ENCODE measurements at places on chromosomes 2 and 18.
A peak's percentile ranks its signal among the peaks of the same experiment; 100 is the strongest.

GRCh38 chr18:59268721-59269562 lies 4.3 kb downstream of the RAX start:
- no peak for DNase-seq

GRCh38 chr2:10279946-10280463 lies 22.7 kb upstream of the HPCAL1 start:
- DNase-seq, result no peak

DNA sequence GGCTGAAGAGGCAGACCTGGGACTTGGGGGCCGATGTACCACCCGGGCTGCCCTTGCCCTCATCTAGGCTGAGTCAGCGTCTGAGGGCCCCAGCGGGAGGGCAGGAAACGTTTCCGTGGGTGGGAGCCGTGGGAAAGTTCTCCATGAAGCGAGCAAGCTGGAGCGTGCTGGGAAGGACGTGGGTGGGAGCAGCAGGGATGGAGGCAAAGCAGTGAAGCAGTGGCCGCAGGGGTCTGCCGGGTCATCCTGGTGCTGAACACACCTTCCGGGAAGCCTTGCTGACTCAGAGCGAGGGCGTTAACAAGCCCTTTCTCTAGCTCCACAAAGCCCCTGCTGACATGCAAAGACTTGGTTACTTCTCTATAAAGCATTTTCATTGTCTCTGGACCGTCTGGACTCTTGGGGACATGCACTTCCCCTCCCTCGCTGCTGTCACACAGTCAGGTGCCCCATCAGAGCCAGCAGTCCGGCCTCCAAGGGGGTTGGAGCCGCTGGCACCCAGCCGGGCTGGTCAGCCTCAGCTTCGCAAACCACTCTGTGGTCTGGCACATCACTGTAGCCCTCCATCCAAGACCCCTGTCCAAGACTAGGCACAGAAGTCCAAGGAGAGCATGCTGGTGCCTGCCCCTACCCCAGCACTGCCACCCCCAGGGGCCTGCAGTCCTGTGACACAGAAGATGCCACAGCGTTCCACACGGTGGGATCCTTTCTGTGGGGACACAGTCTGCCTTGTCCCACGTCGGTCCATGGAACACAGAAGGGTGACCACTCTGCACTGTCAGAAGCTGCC lies 115.1 kb upstream of the GPC1 start:
- peak; percentile 52 for DNase-seq

GRCh38 chr18:43013486-43013885 lies 102.0 kb downstream of the RIT2 start:
- no peak for DNase-seq

DNA sequence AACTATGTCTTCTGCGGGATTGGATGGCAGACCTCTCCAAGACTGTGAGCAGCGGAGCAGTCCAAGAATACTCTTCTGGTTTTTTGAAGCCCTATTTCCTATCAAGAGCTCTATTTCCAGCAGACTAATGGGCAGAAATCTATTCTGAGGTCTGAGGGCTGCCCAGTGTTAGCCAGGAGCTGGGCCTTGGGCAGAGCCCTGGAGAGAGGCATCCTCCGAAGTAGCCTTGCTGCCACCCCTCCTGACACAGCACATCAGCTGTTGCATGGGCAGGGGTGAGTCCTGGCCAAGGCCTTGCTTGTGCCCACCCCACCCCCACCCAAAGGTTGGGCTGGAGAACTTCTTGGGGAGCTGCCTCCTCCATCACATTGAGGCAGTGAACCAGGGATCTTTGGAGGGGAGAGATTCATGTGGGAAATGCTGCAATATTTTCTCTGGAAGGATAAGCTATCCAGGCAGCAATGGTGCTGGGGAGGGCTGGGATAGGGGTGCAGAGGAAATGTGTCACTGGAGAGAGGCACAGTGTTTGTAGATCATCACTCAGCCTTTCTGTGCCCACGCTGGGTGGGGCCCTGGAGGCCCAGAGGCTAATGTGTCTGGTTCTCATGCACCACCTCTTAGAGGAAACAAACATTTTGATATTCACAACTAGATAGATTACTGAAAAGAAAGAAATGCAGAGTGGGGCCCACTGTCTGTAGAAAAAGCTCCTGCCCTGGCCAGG lies 104.7 kb downstream of the VSNL1 start:
- DNase-seq, result no peak

- no peak for DNase-seq
These were observed 9.7 kb downstream of the TFPI start for GRCh38 chr2:187544371-187545080.

DNA sequence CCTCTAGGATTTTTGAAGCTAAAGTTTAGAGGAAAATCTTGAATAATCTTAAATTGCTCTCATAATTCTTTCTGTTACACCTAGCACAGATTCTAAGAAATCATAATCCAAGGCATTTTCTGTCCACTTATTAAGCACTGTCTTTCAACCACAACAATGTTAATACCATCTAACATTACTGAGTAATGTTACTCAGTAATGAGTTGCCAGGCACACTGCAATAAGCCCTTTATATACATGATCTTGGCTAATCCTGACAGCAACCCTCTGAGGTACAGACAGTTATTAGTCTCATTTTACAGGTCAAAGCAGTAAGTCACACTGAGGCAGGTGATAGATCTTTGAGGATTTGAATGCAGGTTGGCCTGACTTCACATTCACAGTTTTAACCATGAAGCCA lies 291.9 kb downstream of the ALK start:
- no peak for DNase-seq

- no peak for DNase-seq
These were observed 160.1 kb downstream of the TWIST2 start for GRCh38 chr2:239008004-239008403.

GRCh38 chr2:179712825-179713224 lies 148.6 kb downstream of the ZNF385B start:
- no peak for DNase-seq

GRCh38 chr18:9495916-9496705 lies 20.8 kb downstream of the RALBP1 start:
- no peak for DNase-seq

DNA sequence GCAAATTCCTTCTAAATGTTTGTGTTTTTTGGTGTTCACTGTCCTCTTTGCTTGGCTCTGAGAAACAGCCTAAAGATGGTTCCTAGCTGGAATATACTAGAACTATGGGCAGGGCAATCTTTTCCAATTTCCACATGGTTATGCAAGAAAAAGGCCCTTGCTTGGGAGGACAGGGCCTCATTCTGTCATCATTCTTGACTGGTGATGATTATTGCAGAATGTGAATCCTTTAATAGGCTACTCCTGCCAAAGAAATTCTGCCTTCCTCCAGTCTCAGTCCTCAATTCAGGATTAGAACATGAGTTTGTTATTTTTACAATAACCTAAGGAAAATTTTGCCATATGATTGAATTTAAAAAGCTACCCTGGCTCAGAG lies 218.7 kb downstream of the HNMT start:
- DNase-seq, result no peak

DNA sequence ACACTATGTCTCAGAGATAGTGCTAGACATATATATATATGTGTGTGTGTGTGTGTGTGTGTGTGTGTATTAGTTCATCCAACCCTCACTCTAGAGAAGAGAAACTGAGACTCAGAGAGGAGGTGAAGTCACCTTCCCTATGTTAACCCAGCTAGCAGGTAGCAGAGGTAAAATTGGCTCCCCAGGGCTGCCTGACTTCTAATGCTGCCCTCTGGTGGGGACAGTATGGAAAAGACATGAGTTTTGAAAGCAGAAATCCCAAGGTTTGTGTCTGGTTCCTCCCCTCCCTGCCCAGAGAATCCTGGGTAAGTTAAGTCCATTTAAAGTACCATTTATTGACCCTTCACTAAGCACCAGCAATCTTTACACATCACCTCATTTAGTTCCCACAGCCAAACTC lies 137.7 kb downstream of the THNSL2 start:
- no peak for DNase-seq

DNA sequence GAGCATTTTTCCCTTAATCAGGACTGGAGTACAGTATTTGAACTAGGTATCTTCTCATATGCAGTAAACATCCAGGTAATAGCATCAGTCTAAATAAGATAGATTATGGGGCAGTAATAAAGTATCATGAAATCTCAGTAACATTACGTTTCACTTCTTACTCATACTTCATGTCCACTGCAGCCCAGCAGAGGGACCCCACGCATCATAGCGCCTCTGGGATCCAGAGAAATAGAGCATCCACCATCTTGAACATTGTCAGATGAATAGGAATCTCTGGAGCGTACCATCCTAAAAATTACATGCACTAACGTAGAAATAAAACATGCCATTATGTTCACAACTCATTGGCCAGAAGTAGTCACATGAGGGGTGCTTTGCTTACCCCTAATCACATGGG lies 499.0 kb downstream of the CPS1 start:
- DNase-seq, result no peak

DNA sequence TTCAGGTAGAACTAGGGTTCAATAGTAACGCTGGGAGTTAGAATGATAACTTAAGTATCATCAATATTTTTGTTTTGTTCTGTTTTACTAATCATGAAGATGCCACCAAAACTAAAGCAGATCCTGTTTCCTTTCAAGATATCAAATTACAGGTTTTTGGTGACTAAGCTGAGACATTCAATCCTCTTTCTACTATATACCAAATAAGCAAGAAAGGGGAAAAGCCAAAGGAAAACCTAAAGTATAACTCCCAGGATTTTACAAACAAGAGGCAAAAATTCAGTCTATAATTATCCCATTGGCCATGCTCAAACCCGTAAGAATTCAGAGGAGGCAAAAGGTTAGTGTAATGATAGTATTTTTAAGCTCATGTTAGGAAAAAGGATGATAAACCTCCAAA lies 175.2 kb upstream of the CCDC150 start:
- no peak for DNase-seq

DNA sequence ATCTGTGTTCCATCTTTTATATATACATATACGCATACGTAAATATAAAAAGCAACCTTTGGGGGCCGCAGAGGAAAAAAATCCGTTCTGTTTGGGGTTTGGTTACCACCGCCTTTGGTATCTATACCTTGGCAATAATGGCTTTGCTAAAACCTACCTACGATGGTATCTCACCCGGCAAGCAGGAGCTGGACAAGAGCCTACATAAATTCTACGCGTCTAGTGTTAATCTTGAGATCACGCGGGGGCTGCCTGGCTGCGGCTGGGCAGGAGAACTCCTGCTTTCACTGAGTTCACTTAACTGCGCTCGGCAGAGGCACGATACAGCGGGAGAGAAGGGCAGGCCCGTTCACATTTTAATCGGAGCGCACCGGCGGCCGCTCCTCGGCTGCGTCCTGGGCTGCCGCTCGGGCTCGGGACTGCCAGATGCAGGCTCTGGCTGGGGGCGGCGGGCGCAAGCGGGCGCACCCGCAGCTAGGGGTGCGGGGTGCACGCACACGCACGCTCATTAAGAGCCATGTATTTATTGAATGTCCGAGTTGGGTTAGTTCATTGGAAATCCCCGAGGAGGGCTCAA lies 1.7 kb upstream of the POU3F3 start:
- peak; percentile 60 for DNase-seq

DNA sequence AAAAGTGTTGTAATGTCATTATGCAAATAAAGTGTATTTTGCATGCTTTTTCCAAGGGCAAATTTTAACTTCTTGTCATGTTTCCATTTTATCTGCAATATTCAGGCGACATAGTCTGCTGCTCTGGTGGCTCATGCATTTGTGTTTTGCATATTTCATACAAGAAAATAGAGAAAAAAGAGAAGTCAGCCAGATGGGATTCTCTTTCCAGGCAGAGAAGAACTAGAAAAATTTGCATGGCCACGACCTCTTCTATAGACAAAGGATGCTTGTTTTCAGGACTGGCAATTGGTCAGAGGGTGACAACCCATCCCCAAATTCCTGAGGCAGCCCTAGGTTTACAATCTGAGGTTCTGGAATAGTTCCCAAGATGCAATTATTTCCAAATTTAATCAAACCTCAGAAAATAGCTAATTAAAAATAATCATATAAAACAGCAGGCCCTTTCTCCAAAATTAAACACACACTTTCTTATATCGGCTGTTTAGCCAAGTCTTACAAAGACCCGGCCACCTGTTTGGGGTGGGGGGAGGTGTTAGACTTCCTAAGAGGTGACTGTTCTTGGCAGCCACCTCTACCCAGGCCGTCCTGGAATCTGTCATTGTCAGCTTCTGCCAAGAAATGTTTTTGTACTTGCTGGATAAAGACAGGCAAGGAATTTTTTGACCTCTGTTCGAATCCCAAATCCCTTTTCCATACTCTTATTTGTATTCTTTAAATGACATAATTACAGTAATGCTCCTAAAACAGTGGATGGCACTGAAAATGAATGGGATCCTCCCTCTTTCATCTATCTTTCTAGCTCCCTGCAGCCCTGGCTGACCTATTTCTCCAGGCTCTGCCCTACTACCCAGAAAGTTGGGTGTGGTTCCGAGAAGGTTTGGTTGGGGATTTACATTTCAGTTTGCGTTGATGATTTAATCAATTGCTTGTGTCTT lies 20.8 kb upstream of the SOS1 start:
- peak; percentile 82 for DNase-seq

DNA sequence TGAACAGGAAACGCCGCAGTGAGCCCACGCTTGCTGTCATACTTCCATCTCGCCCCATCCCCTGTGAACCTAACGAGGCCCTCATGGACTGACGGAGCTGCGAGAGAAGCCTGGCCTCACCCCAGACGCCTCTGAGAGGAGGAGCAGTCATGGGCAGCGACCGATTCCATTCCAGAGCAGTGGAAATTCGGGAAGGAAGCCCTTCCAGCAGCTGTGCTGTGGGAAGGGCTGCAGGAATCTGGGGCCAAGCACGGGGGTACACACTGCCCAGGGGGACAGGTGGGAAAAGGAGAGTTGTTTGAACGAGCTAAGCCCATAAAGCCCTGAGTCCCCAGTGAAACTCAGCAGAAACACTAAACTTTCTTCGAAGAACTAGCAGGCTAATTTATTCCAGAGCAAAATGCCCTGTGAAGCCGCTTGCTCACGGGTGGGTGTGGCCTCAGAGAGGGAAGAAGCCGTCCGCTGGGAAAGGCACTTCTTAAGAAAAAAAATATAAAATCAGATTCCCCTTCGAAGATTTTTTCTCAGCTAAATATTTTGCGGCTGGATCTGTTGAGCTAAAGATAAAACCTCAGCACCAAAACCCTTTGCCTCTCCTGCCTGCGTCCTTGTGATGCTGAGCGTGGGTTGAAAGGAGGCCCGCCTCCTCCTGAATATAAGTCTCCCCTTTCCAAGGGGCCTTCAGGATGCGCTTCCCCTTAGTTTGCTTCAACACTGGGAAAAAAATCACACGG lies 38.2 kb downstream of the ANKMY1 start:
- no peak for DNase-seq
